ENCODE measurements at places on chromosomes 1 and 21. TPM values are rescaled to one million over a fixed set of nuclear protein-coding genes. Genes with fewer than 3 reads are reported as not detected.

The CACNA1S gene
- not detected for total RNA-seq

GRCh38 chr1:241637604-241638003 is 2.6 kb downstream of the CHML start:
- DNase-seq, result no peak

DNA sequence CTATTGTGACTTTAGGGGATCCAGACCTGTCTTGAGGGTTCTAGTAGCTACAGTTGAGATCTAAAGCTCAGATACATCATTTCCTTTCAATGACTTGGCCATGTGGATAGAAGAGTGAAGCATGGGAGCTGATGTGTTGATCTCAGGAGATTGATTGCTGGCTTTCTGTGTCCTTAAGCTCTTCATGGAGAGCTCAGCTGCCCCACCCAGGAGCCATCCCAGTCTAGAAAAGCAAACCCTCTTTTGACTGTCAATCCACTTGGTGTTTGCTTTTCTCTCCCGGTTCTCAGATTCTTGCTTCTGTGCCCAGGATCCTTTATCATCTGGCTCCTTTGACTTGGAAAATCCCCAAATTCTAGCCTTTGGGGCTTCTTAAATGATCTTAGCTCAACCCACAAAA is 87.2 kb downstream of the ATP1A1 start:
- DNase-seq, result no peak

The HENMT1 gene
- 1.3 TPM for total RNA-seq

DNA sequence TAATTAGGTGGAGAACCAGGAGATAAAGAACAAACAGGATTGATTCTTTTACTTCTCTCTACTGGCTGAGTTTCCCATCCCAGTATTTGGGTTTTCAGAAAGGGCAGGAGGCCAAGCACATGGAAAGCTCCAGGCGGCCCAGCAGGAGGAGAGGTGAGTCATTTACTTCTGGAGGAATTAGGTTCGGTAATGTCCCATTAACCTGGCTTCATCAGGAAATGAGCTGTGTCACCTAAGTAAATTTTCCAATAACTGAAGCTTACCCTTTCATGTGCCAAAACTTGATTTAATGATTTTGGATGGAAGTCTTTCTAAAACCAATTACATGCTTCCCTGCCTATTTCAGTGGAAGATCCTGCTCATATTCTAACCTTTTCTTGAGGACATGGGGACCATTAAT is 257.6 kb upstream of the USP24 start:
- no peak for DNase-seq

- DNase-seq, result no peak
Measured at GRCh38 chr1:71733121-71733520, 549.2 kb downstream of the NEGR1 start.

DNA sequence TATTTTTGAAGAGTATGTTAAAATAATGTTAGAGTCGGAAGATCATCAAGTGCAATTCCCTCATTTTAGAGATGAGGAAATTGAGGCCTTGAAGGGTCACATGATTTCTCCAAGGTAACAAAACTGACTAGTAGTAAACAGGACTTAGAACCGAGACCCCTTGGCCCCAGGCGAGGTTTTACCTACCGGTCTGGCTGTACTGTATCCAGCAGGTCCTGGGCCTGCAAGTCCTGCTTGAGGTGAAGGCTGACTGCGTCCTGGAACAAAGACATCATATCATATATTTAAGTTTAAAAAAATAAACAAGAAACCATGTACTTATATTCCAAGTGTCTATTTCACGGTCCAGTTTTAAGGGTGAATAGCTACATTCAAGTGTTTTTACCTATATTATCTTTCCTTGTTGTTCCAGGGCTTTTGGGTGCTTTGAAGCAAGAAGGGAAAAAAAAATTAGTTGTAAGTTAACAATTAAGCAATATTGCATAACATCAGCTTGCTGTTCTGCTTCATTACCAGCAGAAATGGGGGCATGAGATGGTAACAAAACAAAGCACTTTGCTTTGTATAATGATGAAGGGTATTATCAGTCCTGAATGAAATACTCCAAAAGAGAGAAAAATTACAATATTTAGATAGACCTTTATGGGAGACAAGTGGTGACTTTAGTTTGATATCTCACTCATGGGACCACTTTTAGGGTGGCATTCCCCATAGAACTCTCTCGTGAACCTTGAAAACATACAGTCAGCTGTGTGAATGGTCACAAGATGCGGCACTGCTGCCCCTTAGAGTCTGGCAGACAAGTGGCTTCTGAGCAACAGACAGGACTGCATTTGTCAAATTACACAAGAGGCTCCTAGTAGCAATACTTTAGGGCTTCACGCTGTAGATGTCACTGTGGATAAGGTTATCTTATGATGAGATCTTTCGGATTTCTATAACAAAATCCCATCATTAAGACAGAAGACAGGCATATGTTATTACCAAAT is 29.8 kb upstream of the CFAP298 start:
- no peak for DNase-seq

- DNase-seq, result no peak
Measured at GRCh38 chr1:221644663-221645258, 97.1 kb downstream of the DUSP10 start.

- no peak for DNase-seq
Measured at GRCh38 chr1:150280138-150280707, 2.1 kb upstream of the CIART start.

GRCh38 chr1:63866084-63866483 is 92.3 kb downstream of the ROR1 start:
- DNase-seq, result no peak

GRCh38 chr1:27152829-27153548 is 1.9 kb downstream of the SLC9A1 start:
- DNase-seq, result no peak

- peak; percentile 10 for DNase-seq
Measured at GRCh38 chr1:209485167-209485566, 98.3 kb upstream of the CAMK1G start.
